ENCODE measurements at places on chromosomes 7 and 10.

DNA sequence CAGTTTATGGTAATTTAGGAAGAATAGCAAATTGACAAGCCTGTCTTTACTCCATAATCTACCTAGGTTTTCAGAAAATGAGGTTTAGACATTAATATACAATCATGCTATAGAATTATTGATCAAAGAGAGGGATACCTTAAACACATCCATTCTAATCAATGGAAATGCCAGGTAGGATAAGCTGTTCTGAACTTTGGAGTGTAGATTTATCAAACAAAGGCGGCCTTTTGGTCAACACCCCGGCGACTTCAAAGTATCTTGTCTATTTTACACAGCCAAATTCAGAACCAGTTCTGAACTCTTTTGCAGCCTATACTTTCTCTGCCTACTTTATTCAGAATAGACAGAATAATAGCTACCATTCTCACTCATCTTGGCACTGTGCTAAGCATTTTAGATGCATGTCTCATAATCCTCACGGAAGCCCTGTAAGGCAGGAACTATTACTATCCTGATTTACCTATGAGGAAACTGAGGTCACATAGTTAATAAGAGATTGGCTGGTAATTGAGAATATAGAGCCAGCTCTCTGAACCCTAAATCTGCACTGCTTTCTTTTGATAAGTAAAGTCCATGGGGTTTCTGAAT is 641.9 kb upstream of the LRRTM3 start:
- no peaks in the 10 kb centered on the region for H3K36me3 ChIP-seq
- DNase-seq = no peak

GRCh38 chr10:53770903-53771302 is 998.3 kb upstream of the MBL2 start:
- no peak for DNase-seq
- H3K27ac ChIP-seq = no peak overlapping the region
- H3K4me3 ChIP-seq = no peak overlapping the region

DNA sequence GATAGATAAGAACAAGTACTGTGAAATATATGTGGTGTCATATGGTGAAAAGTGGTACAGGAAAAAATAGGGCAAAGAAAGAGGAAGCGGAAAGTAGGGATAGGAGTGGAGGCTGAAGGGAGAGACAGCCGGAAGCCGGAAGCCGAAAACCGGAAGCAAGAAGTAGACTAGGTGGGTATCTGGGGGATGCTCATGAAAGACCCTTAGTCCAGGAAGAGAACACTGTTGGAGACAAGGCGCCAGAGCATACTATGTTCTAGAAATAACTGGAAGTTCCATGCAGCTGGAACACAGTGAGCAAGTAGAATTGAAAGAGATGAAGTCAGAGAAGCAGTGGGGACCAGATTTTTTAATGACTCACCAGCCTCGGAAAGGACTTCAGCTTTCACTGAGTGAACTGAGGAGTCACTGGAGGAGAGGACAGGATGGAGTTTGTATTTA is 22.5 kb downstream of the ST8SIA6 start:
- peak overlapping the region; percentile 5 for H3K27ac ChIP-seq
- no peaks in the 10 kb centered on the region for H3K36me3 ChIP-seq
- H3K4me1 ChIP-seq = peaks cover 40% of the 10 kb centered on the region
- no peak for DNase-seq
- H3K4me3 ChIP-seq = no peak overlapping the region

- peaks cover 9% of the 10 kb centered on the region for H3K27me3 ChIP-seq
- no peak overlapping the region for H3K27ac ChIP-seq
- no peak for DNase-seq
- peaks cover 2% of the 10 kb centered on the region for H3K36me3 ChIP-seq
- H3K4me3 ChIP-seq = no peak overlapping the region
Observed at GRCh38 chr7:135253851-135254771, 20.5 kb downstream of the STRA8 start.

GRCh38 chr7:28349637-28350036 is 62.7 kb upstream of the CREB5 start:
- no peaks in the 10 kb centered on the region for H3K36me3 ChIP-seq
- H3K4me1 ChIP-seq = no peaks in the 10 kb centered on the region
- peaks cover 39% of the 10 kb centered on the region for H3K27me3 ChIP-seq

DNA sequence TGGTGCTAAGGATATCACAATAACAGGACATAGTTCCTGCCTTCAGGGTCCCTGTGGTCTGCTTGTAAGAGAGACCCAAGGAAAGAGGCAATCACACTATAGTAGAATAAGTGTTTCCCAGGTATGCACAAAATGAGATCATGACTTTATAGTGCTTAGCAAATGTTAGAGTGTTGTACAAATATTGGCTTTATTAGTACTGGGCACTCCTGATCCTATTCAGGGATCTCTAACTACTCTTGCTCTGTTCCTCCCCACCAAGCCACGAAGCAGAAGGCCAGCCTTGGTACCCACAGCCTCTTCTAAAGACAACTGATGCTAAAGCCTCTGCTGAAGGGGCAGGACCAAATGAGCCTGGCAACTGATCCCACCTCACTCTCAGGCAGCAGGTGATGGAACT is 75.1 kb downstream of the HERPUD2 start:
- H3K4me3 ChIP-seq = no peak overlapping the region
- peaks cover 2% of the 10 kb centered on the region for H3K36me3 ChIP-seq
- peaks cover 6% of the 10 kb centered on the region for H3K4me1 ChIP-seq
- DNase-seq = no peak

GRCh38 chr7:131610007-131610406 is 53.6 kb upstream of the PODXL start:
- peaks cover 7% of the 10 kb centered on the region for H3K4me1 ChIP-seq
- no peaks in the 10 kb centered on the region for H3K36me3 ChIP-seq
- DNase-seq = no peak
- peaks cover 50% of the 10 kb centered on the region for H3K27me3 ChIP-seq
- H3K4me3 ChIP-seq = no peak overlapping the region
- H3K27ac ChIP-seq = no peak overlapping the region

Measured in central memory CD8-positive, alpha-beta T cell (primary cell).